ENCODE measurements at places on chromosomes 2 and 18.

DNA sequence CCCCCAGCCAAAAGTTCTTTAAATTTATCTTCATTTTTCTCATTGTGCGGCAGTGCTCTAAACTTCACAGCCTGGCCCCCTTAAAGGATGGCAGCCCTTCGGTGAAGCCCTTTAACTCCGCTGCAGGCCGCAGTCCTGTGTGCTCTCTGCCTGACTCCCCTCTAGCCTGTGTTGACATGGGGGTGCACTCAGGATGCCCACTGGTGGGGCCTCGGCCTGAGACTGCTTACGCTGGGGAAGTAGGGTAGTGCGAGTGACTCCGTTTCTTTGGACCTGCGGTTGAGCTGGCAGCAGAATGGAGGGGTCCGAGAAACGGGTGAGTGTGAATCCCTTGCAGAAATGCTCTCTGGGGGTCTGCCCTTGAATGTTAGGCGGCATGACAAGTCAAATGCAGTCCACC lies 5.6 kb downstream of the RAB12 start:
- no peak for DNase-seq

- no peak for DNase-seq
These were observed 6.1 kb downstream of the NCKAP1 start for GRCh38 chr2:183031911-183032794.

GRCh38 chr2:55620123-55620779 lies 2.8 kb upstream of the PPP4R3B start:
- no peak for DNase-seq

GRCh38 chr2:45898819-45899218 lies 247.3 kb downstream of the PRKCE start:
- DNase-seq = no peak

GRCh38 chr18:58495634-58496033 lies 133.3 kb downstream of the ALPK2 start:
- no peak for DNase-seq

DNA sequence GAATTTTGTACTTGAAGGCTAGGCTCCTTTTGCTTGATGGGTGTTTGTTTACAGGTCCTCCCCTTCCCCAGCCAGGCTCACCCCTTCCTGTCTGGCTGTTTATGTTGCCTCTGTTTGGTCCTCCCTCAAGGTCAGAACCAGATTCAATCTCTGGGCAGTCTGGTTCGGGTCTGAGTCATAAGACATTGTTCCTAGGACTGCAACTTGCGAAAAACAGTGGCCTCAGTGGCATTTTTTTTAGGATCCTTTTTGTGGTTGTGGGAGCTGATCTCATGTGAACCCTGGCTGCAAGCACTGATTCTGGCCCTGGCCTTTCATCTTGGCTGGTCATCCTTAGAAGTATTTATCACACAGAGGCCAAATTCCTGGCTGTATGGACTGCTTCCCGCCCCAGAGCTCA lies 370.4 kb downstream of the CLIP4 start:
- no peak for DNase-seq

DNA sequence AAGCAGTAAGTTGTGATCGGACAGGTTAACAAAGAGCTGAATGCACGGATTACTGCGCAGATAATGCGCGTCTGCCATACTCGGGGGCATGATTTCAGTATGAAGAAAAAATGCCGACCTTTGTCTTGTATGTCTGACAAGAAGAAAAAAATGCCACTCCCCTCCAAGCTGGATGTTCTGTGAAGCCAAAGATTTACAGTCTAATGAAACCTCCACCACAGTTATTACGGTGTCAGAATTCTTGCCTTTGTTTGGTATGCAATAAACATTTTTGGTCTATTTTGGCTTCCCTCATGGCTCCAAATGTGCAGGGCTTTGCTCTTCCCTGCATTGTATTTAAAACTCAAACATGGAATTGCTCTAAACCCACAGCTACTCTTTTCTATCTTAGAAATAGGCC lies 72.2 kb upstream of the THUMPD2 start:
- DNase-seq = no peak

DNA sequence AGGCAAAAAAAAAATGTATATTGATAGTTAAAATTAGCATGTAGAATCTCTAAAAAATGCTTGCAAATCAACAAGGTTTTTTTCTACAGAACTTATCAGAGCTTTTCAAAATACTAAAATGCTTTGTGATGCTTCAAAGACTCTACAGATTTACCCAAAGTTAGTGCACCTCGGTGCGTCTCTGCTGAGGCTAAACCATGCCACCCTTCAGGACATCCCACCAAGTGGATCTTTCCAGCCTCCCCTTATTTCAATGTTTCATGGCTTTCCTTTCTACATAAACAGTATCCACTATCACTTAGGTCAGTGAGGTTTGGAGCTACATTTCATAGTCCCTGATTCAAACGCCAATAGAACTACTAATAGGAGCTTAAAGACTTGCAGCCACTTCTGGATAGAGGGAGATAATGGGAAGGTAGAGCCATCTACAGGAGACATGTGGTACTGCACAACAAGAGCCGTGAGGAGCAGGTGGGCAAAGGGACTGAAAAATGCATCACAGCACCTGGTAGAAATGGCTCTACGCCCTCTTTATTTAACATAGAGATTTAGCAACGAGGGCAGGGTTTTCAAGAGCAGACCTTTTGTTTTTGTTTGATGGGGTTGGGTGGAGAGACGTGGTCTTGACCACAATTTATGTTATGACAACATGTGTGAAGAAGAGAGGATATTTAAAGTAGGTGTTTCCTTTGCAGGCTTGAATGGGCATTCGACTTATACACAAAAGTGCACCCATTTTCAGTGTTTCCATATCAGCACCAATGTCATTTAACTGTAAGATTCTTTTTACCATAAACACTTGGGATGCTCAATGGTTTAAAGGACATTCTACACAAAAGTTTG lies 56.1 kb upstream of the SLC35G4 start:
- no peak for DNase-seq

- DNase-seq = no peak
These were observed 14.9 kb downstream of the KIAA1328 start for GRCh38 chr18:36843784-36844183.

GRCh38 chr2:7676714-7677113 lies 759.5 kb downstream of the RNF144A start:
- no peak for DNase-seq
